ENCODE measurements at places on chromosomes 2 and 18. TPM values are rescaled to one million over a fixed set of nuclear protein-coding genes. Genes with fewer than 3 reads are reported as not detected.

Gene MRPS5
- 39.2 TPM for total RNA-seq

Gene PRKAG3
- not detected for total RNA-seq

Gene THSD7B
- not detected for total RNA-seq

Gene THADA
- 15.4 TPM for total RNA-seq

Gene TMEM163
- total RNA-seq, result 1.3 TPM

Gene IGFBP5
- total RNA-seq, result 15.9 TPM

Gene CABLES1
- total RNA-seq, result 8.7 TPM

Gene ANKRD30B
- not detected for total RNA-seq

Gene KLF7
- total RNA-seq, result 24.5 TPM

Gene HDLBP
- total RNA-seq, result 646 TPM

Gene REG3G
- not detected for total RNA-seq

Gene PDE1A
- 206 TPM for total RNA-seq

Gene SLC9A4
- not detected for total RNA-seq

Gene HJURP
- 6.3 TPM for total RNA-seq

Gene DCC
- 0.36 TPM for total RNA-seq

Gene MC4R
- total RNA-seq, result not detected

Gene PLB1
- under 0.01 TPM for total RNA-seq

Gene DTNA
- total RNA-seq, result 2.4 TPM
